ENCODE measurements at places on chromosomes 12 and 14. TPM values are rescaled to one million over a fixed set of nuclear protein-coding genes. Genes with fewer than 3 reads are reported as not detected.

The DHRS2 gene
- 1.1 TPM for total RNA-seq

The TMEM229B gene
- 13.3 TPM for total RNA-seq

The KSR2 gene
- total RNA-seq, result not detected

DNA sequence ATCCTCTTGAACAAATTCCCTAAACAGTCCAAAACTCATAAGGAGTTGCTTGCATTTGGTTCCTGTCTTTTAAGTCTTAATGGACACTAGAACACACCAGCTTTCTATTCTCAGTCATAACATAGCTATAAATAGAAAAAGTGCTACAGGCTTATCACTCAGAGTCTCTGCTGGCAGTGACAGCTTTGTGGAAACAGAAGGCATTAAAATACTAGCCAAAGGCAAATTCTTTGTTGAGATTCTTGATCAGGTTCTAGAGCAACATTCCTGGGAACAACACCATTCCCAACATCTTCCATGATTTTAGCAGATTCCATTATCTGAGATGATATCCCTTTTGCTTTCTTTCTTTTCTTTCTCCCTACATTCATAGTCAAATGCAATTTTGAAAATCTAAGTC is 207.7 kb upstream of the PLEKHG7 start:
- H3K27me3 ChIP-seq, result no peaks in the 10 kb centered on the region
- peaks cover 15% of the 10 kb centered on the region for H3K4me1 ChIP-seq
- no peak for DNase-seq
- H3K27ac ChIP-seq, result no peak overlapping the region
- H3K36me3 ChIP-seq, result peaks cover 11% of the 10 kb centered on the region

The NPAS3 gene
- total RNA-seq, result not detected

DNA sequence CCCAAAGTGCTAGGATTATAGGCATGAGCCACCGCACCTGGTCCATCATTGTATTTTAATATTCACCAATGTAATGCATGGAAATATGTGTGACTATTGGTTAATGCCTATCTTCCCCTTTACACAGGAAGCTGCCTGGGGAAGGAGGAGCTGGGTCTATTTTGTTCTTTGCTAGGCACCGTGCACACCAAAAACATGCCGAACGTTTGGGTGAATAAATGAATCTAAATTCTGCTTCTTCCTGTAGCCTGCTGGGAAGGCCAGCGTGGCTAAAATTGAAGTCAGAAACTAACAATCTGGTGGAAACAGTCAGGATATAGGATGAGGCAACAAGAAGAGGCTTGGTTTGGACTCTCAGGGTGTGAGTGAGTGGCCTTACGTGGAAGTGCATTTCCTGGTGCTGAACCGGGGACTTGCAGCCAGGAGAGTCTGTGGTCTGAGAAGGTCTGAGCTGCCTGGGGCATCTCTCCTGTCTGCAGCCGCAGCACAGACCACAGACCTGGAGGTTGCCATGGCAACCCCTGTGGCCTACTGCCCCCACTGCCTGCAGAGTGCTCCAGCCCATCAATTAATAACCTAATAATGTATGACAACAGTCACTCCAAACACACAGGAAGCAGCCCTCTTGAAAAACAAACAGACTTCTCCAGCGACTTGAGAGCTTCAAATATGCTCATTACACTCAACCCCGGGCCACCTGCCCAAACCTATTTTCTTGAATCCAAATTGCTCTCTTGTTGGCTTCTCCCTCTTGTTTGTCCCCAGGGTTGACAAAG is 5.5 kb upstream of the GPR68 start:
- H3K27ac ChIP-seq, result peak overlapping the region; percentile 97
- H3K27me3 ChIP-seq, result no peaks in the 10 kb centered on the region
- H3K36me3 ChIP-seq, result peaks cover 57% of the 10 kb centered on the region
- peak overlapping the region; percentile 49 for H3K4me3 ChIP-seq

The MYF6 gene
- not detected for total RNA-seq

The CORO1C gene
- 35.7 TPM for total RNA-seq

DNA sequence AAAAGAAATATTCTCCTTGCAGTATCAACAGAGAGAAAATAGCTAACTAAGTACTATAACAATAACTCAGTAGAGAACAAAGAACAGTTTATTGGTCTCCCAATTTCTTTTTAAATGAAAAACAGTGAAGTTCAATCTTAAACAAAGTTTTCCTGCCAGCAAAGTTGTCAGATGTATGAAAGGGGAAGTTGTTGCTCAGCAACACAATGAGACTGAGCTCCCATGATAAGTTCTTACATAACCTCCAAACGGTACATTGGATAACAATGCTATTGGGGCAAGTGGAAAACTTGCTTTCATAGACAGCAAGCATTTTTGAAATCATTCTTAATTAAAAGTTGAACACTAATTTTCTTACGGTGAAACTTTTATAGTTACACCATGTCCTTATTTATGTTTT is 94.9 kb downstream of the ALG10B start:
- no peaks in the 10 kb centered on the region for H3K4me1 ChIP-seq
- H3K36me3 ChIP-seq, result no peaks in the 10 kb centered on the region
- DNase-seq, result no peak
- H3K27ac ChIP-seq, result no peak overlapping the region

The WNT1 gene
- 0.33 TPM for total RNA-seq

GRCh38 chr14:92121207-92121669 is 268 bp downstream of the NDUFB1 start:
- no peak for DNase-seq
- H3K4me1 ChIP-seq, result peaks cover 49% of the 10 kb centered on the region
- peak overlapping the region; percentile 85 for H3K4me3 ChIP-seq

GRCh38 chr12:95321516-95322246 is 104.1 kb downstream of the VEZT start:
- no peak overlapping the region for H3K27ac ChIP-seq
- no peak overlapping the region for H3K4me3 ChIP-seq
- H3K27me3 ChIP-seq, result peaks cover 1% of the 10 kb centered on the region
- no peaks in the 10 kb centered on the region for H3K36me3 ChIP-seq
- no peaks in the 10 kb centered on the region for H3K4me1 ChIP-seq
- DNase-seq, result no peak

The PTHLH gene
- not detected for total RNA-seq

- DNase-seq, result no peak
- no peak overlapping the region for H3K27ac ChIP-seq
- no peaks in the 10 kb centered on the region for H3K36me3 ChIP-seq
- no peaks in the 10 kb centered on the region for H3K27me3 ChIP-seq
- no peaks in the 10 kb centered on the region for H3K4me1 ChIP-seq
These were observed 861.3 kb upstream of the SEL1L start for GRCh38 chr14:82394916-82395315.

The KRT76 gene
- not detected for total RNA-seq

DNA sequence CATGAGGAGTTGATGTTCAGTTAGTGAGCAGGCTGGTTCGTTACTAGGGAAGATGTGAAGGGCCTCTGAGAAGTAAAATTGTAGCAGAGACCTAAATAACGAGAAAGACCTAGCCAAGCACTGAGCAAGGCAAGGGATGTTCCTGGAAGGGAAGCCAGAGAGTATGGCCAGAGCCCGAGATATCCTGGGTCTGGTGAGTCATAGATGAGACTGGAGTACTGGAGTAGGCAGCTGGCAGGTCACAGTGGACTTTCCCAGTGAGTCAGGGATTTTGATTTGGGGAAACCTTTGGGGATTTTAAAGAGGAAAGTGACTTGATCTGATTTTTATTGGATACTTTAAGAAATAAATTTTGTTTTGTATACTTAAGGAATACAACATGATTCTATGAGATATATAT is 369.0 kb downstream of the DIO2 start:
- H3K27me3 ChIP-seq, result no peaks in the 10 kb centered on the region
- no peak overlapping the region for H3K4me3 ChIP-seq
- no peaks in the 10 kb centered on the region for H3K4me1 ChIP-seq
- no peak for DNase-seq
- H3K27ac ChIP-seq, result no peak overlapping the region
- no peaks in the 10 kb centered on the region for H3K36me3 ChIP-seq

The GARIN6 gene
- not detected for total RNA-seq

DNA sequence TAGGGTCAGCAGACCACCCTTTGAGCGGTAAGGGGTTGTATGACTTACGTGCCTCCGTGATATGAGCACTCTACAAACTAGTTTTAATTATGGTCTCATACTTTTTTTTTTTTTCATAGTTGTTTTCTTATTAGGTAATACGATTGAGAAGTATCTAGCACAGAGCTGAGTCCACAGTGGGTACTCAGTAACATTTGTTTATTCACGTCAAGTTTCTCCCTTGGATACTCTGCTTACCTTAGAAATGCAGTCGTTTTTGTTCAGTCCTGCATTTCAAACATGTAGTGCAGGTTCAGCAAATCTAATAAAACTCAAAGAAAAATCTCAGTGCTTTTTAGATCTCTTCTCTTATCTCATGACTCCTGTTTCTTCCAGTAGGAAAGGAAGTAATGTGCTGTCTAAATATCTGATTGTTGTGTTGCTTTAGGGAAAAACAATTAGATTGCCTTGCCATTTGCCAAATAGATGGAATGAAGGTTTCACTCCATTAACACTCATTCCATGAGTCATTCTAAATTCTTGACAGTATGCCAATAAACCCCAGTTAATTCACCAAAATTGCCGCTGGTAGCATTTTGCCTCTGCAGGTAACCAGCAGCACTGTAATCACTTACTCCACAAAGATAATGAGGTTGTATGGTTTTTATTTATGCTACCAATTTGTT is 118.9 kb downstream of the PTCSC3 start:
- H3K36me3 ChIP-seq, result no peaks in the 10 kb centered on the region
- H3K27me3 ChIP-seq, result peaks cover 18% of the 10 kb centered on the region
- no peak overlapping the region for H3K27ac ChIP-seq
- no peaks in the 10 kb centered on the region for H3K4me1 ChIP-seq

DNA sequence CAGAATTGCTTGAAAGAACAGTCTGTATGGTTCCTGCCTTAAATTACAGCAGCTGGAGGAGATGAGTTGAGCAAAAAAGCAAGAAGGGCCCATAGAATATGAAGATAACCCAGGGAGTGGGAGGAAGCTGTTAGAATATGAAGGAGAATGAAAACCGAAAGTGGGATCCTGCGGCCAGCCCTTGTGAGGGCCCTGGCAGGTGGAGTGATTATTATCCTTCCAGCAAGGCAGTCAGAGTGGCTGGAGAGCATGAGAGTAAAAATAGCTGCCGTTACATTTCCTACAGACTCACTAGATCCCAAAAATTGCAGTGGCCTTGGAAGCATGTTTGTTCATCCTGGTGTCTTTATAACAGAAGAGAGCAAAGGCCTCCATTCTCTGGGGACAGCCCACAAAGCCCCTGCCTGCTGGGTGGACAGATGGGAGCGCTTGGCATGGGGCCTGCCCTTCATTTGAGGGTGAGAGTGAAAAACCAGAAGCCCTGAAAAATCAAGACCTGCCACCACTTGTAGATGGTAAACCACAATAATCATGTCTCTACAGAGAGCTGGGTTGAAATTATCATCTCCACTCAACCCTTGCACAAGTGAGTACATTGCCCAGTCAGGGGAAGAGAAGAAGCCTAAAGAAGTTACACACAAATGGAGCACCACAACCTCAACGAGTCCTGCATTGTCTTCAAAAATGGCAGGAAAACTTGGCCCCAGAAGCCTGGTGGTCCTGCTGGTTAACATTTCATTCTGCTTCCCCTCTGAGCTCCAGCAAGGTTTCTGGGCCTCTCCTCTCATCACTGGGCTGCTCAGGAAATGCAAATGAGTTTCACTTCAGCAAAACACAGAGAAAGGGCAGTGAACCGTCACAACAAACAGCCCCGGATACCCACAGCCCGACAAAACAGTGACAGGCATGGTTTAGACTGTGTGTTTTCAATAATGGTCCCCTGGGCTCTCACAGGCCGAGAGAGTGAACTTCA is 20.5 kb downstream of the ZDHHC22 start:
- peak; percentile 73 for DNase-seq
- peaks cover 17% of the 10 kb centered on the region for H3K27me3 ChIP-seq
- peak overlapping the region; percentile 20 for H3K4me3 ChIP-seq
- peaks cover 2% of the 10 kb centered on the region for H3K36me3 ChIP-seq
- H3K4me1 ChIP-seq, result peaks cover 45% of the 10 kb centered on the region
- H3K27ac ChIP-seq, result peak overlapping the region; percentile 74

DNA sequence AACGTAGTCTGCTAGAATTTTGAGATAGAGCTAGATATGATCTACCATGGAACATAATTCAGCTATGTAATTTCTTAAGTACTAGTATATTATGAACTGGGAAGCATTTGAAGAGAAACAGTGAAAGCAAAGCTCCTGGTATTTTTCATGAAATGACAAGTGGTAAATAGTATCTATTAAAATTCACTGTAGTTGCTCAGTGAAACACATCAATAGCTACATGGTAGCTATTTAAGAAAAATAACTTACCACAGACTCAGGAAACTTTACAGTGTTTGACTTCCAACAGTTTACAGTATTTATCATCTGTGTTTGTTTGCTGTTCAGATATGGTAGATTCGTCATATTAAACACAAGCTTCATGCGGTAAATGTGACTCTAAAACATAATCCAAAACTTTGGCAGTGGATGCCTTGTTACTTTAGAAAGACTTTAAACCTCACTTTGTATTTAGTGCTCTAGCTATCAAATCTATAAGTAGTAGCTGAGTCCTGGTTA is 25.2 kb downstream of the WNK1 start:
- no peak for DNase-seq
- H3K4me3 ChIP-seq, result no peak overlapping the region
- H3K27ac ChIP-seq, result no peak overlapping the region
- H3K4me1 ChIP-seq, result peaks cover 74% of the 10 kb centered on the region
- H3K36me3 ChIP-seq, result peaks cover 16% of the 10 kb centered on the region

DNA sequence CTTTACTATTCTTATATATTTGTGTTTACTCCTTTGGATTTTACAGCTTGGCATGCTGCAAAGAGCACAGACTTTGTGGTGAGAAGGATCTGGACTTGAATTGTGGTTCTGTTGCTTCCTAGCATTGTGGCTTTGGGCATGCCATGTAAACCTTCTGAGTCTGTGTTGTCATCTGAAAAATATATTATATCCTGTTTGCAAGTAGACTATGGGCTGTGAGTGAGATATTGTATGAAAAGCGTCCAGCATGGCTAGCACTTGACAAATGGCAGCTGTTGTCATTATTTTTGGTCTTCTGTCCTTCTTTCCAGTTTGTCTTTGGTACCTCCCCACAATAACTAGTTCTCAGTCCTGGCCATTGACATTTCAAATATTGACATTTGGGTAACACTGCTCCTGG is 61.8 kb upstream of the DACT1 start:
- no peak overlapping the region for H3K4me3 ChIP-seq
- DNase-seq, result no peak
- H3K36me3 ChIP-seq, result no peaks in the 10 kb centered on the region
- H3K27ac ChIP-seq, result no peak overlapping the region
- peaks cover 2% of the 10 kb centered on the region for H3K27me3 ChIP-seq
- peaks cover 12% of the 10 kb centered on the region for H3K4me1 ChIP-seq

The DBX2 gene
- not detected for total RNA-seq

- no peaks in the 10 kb centered on the region for H3K4me1 ChIP-seq
- no peak overlapping the region for H3K27ac ChIP-seq
- H3K36me3 ChIP-seq, result no peaks in the 10 kb centered on the region
These were observed 86.0 kb downstream of the SLCO1A2 start for GRCh38 chr12:21248679-21249078.

The PLBD1 gene
- not detected for total RNA-seq

The SPIC gene
- total RNA-seq, result not detected

The CD4 gene
- 324 TPM for total RNA-seq

The CDKL1 gene
- 5.3 TPM for total RNA-seq

The TUNAR gene
- not detected for total RNA-seq

Measured in activated CD4-positive, alpha-beta memory T cell treated with anti-CD3 and anti-CD28 coated beads, Interleukin-2, amount 10 ng/mL, durations not matched to agents 7 days and 5 days (primary cell).